ENCODE measurements at places on chromosomes 4 and X.

- DNase-seq: no peak
These were observed 658.7 kb downstream of the TLL1 start for GRCh38 chr4:166531703-166532102.

DNA sequence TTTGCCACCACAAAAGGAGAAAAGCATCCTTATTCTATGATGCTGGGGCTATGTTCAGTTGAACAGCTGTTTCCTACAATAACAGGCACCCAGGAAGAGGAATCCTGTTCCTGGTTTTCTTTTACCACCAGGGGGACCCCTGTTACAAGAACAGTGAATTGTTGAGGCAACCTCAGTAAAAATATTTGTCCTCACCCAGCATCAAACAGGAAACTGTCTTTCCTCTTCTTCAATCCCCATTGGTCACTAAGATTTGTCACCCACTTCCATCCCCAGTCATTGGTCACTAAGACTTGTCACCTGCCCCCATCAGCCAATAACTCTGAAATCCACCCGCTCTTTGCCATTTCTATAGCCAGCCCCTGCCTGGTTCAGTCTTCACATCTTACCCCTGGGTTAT, 143.5 kb upstream of the GALNT7 start:
- no peak for DNase-seq

- no peak for DNase-seq
These were observed 3.2 kb upstream of the ASMTL start for GRCh38 chrX:1455948-1456280.

DNA sequence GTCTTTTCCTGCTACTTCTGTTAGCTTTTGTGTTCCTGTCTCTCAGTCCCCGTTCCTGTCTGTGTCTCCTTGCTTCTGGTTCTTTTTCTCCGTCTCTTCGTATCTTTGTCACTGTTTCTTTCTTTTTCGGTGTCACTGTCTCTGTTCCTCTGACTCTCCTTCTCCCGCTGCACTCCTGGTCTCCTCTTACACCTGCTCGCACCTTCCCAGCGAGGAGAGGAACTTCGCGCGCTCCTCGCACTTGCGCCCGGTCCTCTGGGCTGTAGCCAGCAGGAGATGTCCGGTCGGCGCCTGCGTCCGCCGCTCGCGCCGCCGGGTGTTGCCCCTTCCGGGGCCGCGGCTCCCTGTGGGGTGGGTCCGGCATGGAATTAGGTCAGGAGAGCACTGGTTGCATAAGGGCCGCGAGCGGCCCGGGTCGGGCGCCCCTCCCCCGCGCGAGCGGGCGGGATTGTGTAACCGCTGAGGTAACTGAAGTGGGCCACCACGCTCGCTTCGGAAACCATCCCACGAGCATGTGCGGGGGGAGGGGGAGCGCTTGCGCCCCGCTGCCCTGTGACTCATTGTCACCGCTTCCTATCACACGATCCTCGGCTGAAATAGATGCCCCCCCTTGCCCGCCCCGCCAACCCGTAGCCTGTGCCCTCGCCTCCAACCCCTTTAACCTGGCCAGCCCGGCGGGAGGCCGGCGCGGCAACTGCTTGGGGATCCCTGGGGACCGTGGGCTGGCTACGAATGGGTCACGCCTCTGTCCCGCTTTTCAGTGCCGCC, 1.6 kb downstream of the LONRF3 start:
- DNase-seq: peak; percentile 29

- DNase-seq: no peak
These were observed 31.4 kb upstream of the XAGE2 start for GRCh38 chrX:52337410-52337809.
